Amygdala (tissue), 56 donors: ENCODE measurements at places on chromosomes 5 and 9.

GRCh38 chr5:133368916-133369783, 243.2 kb downstream of the FSTL4 start:
- DNase-seq: no peak

- no peak for DNase-seq
These were observed 404 bp upstream of the AFAP1L1 start for GRCh38 chr5:149271195-149271715.

DNA sequence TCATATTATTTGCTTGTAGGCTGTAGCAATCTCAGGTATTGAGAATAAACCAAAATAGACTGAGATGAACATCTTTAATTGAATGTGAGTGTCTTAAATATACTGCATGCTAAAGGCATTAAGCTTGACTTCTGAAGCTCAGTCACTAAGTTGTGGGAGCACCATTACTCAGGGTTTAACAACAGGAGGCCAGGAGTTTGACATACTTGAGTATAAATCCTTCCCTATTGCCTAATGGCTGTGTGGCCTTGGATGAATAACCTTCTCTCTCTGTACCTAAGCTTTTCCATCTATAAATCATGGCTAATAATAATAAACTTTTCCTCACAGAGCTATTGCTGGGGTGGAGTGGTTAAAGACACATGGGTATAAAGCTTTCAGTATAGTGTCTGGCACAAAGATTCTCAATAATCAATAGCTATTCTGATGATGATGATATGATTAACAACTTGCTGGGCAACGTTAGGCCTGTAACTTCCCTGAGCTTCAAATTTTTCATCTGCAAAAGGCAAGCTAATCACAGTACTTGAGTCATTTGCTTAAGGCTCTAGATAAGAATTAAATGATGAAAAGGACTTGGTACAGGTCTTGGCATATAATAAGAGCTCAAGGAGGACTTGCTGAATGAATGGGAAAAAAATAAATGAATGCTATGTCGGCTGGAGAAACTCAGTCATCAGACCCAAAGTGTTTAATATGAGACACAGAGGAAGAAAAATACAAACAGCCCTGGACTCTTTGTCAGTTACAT, 174.0 kb upstream of the IL12B start:
- DNase-seq: no peak

- DNase-seq: no peak
These were observed 4.4 kb upstream of the OR2S2 start for GRCh38 chr9:35962126-35962906.

- DNase-seq: no peak
These were observed 84.2 kb upstream of the IER5L start for GRCh38 chr9:129262261-129262660.

DNA sequence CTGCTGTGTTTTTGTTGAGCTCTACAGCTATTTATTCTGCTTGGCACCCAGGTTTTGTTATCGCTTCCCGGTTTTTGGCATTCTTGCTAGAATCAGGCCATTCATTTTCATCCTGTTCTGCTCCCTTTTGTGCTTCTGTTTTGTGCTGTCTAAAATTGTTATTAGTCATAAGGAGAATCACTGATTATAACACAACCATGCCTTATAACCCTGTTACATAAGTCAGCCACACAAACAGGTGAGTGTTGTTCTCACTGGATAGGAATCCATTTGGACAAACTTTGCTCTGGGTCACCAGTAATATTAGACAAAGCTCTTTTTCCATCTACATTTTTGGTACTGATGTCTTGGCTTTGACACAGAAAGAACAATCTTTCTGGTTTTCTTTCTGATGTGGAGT, 622.8 kb downstream of the PSAT1 start:
- no peak for DNase-seq

DNA sequence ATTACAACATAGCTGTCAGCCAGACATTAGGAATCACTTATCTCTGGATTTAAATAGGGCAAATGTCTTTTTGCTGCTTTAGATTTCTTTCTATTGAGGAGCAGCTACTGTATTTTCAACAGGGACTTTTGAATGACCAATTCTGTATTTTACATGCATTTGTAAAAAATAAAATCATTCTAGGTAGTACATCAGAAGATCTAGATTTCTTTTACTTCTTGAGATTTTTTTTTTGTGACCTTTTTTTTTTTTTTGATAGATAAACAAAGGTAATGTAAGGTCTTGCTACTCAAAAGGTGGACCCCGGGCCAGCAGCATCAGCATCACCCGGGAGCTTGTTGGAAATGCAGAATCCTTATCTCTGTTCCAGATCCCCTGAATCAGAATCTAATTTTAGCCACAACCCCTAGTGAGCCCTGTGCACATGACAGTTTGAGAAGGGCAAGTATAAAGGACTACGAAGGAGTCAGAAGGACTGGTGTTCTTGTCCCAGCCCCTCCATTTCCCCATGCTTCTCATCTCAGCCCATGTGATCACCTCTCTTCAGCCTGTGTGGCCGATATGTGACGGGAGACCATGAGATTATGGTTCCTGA, 37.7 kb upstream of the CKMT2 start:
- DNase-seq: no peak

- DNase-seq: no peak
These were observed 126.1 kb downstream of the TMEM161B start for GRCh38 chr5:88142636-88142885.

DNA sequence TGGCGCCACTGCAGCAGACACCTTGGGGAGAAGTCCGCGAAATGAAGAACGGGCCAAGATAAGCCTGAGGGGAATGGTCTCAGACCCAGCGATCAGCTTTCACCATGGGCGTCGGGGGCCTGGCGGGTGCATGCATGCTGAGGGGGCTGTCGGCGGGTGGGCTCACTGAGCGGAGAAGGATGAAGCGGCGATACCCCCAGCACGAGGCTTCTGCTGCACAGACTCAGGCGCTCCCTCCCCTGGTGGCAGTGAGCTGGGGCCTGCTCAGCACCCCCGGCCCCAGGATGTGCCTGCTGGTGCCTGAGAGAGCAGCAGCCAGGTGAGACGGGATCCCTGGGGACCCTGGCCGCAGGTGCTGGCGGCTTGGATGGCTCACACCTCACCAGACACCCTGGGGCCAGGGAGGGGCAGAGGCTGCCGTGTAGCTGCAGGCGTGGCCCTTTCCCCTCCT, 31.2 kb downstream of the CEP72 start:
- DNase-seq: no peak

DNA sequence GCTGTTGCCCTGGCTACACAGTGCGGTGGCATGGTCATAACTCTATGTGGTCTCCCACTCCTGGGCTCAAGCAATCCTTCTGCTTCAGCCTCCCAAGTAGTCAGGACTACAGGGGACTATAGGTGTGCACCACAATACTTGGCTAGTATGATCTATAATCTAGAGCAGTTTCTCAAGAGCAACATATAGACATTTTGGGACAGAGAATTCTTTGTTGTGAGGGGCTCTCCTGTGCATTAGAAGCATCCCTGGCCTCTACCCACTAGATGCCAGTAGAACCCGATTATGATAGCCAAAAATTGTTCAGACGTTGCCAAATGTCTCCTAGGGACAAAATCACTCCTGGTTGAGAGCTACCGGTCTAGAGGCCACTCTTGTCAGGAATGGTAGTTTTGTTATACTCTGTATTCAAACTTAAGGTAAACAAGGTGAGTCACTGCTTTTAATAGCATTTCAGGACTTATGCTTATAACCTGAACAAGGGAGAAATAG, 7.2 kb downstream of the ANKHD1 start:
- DNase-seq: no peak

- DNase-seq: no peak
These were observed 14.9 kb upstream of the TMEM38B start for GRCh38 chr9:105679257-105680022.

- DNase-seq: no peak
These were observed 25.3 kb downstream of the ZDHHC11B start for GRCh38 chr5:759111-759751.

DNA sequence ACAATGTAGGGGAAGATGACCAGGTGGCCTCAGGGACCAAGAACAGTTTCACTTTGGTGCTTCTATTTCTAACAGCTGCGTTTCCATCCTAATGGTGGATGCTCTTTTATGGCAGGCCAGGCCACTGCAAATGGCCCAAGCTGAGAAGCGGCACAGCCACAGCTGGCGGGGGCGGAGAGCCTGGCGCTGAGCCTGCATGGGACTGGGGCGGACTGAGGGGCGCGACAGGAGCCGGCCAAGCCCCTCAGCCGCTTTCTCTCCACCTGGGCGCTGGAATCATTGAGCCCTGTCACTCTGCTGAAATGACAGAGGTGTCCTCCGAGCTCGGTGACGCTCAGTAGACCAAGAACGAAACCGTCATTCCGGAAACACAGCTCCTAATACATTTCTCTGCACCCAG, 317.3 kb upstream of the PDE4D start:
- no peak for DNase-seq

DNA sequence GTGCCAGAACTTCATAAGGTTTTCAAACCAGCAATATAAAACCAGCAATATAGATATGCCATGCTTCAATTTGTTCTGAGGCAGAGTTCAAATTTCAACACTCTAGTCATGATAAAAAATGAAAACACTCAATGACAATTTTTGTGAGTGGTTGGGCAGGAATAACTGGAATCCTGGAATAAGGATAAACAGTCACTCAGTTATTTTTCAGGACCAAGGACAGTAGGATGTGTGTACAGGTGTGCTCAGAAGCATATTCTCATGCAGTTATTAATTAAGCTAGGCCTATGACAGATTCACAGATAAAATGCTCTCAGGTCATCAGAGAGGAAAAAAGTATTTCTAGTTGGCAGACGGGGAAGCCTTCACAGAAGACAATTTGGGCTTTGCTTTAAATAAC, 117.3 kb upstream of the PPP2R2B start:
- no peak for DNase-seq

DNA sequence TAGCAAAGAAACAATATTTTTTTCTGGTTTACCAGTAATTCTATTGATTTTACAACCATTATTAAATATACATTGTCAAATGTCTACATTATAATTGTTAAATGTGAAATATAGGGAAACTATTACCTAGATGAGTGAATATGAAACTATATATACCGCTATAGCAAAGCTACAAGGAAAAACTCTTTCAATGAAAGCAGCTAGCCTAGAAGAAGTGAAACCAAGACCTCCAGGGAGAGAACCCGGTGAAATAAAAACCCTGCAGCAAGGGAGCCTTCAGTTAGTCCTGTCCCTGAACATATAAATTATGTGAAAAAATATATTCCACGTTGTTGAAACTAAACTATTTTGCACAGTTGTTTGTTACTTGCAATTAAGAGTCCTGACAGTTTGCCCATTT, 913.1 kb downstream of the EFNA5 start:
- no peak for DNase-seq

- no peak for DNase-seq
These were observed 38.0 kb downstream of the VAV2 start for GRCh38 chr9:133953976-133954709.

GRCh38 chr9:126510564-126510963, 103.2 kb upstream of the LMX1B start:
- no peak for DNase-seq

GRCh38 chr5:107476783-107477182, 194.0 kb downstream of the EFNA5 start:
- DNase-seq: no peak

- DNase-seq: no peak
These were observed 180.9 kb upstream of the ANKRD55 start for GRCh38 chr5:56414066-56414465.

DNA sequence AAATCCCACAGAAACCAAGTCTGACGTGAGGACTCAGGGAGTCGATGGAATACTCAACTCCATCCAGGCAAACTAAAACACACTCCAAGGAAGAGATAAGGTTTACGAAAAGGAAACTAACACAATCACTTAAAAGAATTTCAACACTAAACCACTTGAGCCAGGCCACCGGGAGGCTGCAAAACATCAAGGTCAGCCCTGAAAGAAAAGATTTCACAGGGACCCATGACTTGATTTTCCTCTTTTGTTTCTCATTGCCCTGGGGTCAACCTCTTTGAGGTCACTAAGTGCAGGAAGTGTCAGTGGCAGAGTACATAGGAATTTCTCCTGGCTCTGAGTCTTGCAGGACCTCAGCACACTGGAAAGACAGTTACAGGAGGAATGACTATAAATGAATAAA, 77.8 kb upstream of the TARS1 start:
- DNase-seq: no peak

DNA sequence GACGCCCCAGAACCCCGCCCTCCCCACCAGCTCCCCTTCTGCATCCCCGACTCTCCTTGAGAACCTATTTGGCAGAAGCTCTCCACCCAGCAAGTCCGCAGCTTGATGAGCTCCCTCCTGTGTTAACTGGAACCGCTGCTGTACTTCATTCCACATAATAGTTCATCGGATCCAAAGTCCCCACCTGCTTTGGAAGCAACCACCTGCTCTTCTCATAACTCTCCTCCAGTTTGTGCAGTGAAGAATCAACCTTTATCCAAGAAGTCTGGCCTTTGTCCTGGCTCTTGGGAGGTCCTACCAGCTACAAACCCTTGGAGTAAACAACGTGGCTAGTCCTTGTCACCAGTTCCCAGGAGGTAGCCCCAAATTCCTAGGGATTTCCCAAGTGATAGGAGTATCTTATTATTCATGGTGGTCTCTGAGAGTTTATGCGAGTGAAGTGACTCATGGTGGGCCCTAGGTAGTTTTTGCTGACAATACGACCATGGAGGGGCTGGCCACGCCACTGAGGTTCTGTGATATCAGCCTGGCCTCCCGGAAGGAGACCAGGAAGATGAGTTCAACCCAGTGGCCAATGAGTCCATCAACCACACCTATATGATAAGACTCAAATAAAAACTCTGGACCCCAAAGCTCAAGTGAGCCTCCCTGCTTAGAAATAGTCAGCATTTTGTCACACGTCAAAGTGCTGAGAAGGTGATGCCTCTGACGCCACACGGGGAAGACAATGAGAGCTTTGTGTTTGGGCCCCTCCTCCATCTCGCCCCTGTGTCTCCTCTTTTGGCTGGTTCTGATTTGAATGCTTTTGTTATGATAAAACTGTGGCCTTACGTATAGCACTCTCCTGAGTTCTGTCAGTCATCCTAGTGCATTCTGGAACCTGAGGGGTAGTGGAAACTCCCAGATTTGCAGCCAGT, 3.6 kb upstream of the IL4 start:
- DNase-seq: no peak

DNA sequence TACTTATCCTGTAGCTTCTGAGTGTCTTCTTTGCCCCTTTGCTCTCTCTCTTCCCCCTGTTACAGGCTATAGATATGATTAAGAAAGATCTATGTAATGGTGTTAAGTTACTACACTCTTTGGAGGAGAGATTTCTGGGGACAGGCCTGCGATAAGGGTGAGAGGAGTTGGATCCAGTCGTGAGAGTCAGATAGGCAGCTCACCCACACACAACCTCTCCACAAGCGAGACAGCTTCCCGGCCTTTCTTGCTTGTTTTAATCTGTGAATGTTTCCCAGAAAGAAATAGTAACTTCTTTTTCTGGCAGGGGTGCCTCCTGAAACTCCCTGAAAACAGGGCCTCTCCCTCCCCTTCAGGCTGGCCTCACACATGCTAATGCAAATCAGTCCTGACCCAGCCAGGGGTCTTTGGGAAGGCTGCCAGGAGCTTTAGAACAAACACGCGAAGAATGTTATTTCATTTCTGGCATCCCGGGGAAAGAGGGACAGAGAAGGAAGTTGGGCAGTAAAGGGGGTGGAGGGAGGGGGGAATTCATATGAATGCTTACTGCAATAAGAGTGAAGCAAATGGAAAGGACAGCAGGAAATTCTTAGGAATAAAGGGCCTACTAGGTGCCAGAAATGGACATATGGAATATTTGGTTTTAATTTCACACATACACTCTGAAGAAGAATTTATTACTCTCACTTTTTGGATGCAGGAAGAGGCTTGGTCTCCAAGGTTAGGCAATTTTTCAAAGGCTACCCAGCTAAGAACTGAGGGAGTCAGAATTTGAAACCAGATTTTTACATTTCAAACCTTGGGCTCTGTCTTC, 215.8 kb upstream of the TRIM32 start:
- DNase-seq: no peak

GRCh38 chr5:80152778-80153177, 103.1 kb downstream of the SERINC5 start:
- DNase-seq: no peak
